Pancreas (tissue), 10 donors: ENCODE measurements at places on chromosomes 2 and 18. TPM values are rescaled to one million over a fixed set of nuclear protein-coding genes. Genes with fewer than 3 reads are reported as not detected.

GRCh38 chr18:74692367-74693013 is 94.8 kb downstream of the ZNF407 start:
- no peaks in the 10 kb centered on the region for H3K36me3 ChIP-seq
- no peaks in the 10 kb centered on the region for H3K27me3 ChIP-seq
- DNase-seq: no peak
- H3K4me3 ChIP-seq: no peak overlapping the region

DNA sequence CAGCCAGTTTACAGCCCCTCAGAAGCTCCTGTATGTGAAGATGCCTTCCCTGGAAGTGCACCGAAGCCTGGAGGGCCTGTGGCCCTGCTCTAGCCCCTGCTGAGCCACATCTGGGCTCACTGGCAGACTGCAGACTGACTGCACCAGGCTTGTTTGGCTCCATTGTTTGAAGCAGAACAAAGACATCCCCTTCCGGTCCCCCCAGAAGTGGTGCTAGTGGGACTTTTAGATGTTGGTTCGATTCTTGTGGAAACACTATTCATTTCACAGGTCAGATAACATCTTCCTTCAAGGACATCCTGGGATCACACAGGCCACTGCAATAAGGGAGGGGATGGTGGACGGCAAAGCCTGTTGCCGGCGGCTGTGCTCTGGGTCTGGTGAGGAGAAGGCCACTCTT is 57.8 kb upstream of the CBLN2 start:
- no peak overlapping the region for H3K27ac ChIP-seq
- no peak overlapping the region for H3K4me3 ChIP-seq
- no peaks in the 10 kb centered on the region for H3K27me3 ChIP-seq

DNA sequence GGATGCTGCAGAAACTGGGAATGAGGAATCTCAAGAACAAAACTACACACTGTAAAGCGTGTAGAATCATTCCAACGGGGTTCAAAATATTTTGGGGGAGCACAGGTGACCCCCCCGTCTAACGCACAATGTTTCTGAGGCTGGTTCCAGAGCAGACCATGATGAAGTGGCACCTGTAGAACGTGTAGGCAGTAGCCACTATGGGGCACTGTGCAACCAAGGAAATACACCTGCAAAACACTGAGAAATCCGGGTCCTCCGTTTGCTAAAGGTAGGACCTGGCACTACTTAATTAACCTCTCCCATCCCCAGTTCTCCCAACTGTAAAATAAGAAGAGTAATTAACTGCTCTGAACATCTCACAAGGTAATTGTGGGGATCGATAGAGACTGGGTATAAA is 22.6 kb downstream of the ST6GAL2 start:
- DNase-seq: no peak
- no peaks in the 10 kb centered on the region for H3K36me3 ChIP-seq
- no peak overlapping the region for H3K4me3 ChIP-seq
- H3K27ac ChIP-seq: no peak overlapping the region

DNA sequence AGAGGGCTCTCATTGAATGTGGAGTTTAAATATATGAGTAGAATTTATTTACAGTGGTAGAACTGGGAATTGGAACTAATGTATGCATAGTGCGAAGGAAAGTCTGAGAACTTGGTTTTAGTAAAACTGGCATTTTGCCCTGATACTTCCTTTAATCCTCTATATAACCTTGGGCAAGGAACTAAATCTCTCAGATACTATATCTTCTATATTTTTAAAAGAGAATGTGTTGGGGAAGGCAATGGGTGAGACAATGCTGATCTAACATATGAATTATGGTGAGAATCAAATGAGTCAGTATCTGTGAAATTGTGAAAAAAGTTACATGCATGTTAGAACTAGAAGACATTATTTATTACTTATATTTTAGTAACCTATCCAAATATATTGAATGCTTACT is 2109.4 kb upstream of the PIK3C3 start:
- no peaks in the 10 kb centered on the region for H3K4me1 ChIP-seq
- H3K27ac ChIP-seq: no peak overlapping the region
- H3K4me3 ChIP-seq: no peak overlapping the region
- no peaks in the 10 kb centered on the region for H3K27me3 ChIP-seq
- DNase-seq: no peak

DNA sequence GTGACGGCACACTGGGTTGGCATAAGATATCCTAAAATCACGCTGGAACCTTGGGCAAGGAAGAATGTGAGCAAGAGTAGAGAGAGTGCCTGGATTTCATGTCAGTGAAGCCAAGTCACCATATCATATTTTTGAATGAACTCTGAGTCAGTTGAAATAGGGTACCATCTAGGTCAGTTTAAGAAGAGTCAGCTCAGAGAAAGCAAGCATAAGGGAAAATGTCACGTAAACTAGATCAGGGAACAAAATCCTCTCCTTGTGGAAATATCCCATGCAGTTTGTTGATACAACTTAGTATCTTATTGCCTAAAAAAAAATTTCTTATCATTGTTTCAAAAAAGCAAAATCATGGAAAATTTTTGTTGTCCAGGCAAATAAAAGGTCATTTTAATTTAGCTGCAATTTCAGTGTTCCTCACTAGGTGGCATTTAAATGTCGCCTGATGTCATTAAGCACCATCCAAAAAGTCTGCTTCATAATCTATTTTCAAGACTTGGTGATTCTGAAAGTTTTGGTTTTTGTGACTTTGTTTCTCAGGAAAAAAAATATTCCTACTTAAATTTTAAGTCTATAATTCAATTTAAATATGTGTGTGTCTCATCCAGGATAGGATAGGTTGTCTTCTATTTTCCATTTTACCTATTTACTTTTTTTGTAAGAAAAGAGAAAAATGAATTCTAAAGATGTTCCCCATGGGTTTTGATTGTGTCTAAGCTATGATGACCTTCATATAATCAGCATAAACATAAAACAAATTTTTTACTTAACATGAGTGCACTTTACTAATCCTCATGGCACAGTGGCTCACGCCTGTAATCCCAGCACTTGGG is 19.6 kb downstream of the RSAD2 start:
- H3K4me3 ChIP-seq: no peak overlapping the region
- no peaks in the 10 kb centered on the region for H3K27me3 ChIP-seq
- H3K4me1 ChIP-seq: no peaks in the 10 kb centered on the region
- H3K27ac ChIP-seq: no peak overlapping the region
- DNase-seq: no peak
- no peaks in the 10 kb centered on the region for H3K36me3 ChIP-seq

DNA sequence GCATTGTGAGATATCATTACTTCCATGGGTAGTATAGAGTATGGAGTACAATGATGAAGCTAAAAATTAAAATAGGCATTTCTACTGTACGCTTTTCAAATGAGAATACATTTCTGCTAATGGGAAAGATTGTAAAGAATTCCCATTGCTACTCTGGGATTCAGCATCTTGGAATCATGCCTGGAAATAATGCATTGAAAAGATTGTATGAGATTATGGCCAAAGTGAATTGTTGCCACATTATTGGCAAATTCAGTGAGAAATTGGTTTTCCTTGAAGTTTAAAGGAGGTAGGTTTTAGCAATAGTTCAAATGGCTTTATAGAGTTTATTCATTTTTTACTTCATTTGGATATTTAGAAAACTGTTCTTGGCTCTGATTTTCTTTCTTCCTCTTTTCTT is 157.9 kb downstream of the GULP1 start:
- no peaks in the 10 kb centered on the region for H3K27me3 ChIP-seq
- no peak overlapping the region for H3K4me3 ChIP-seq
- no peak overlapping the region for H3K27ac ChIP-seq
- DNase-seq: no peak
- H3K36me3 ChIP-seq: no peaks in the 10 kb centered on the region
- H3K4me1 ChIP-seq: peaks cover 17% of the 10 kb centered on the region

GRCh38 chr18:57518533-57518932 is 68.0 kb downstream of the FECH start:
- H3K4me1 ChIP-seq: no peaks in the 10 kb centered on the region
- no peak for DNase-seq
- no peaks in the 10 kb centered on the region for H3K27me3 ChIP-seq
- H3K27ac ChIP-seq: no peak overlapping the region
- no peak overlapping the region for H3K4me3 ChIP-seq

DNA sequence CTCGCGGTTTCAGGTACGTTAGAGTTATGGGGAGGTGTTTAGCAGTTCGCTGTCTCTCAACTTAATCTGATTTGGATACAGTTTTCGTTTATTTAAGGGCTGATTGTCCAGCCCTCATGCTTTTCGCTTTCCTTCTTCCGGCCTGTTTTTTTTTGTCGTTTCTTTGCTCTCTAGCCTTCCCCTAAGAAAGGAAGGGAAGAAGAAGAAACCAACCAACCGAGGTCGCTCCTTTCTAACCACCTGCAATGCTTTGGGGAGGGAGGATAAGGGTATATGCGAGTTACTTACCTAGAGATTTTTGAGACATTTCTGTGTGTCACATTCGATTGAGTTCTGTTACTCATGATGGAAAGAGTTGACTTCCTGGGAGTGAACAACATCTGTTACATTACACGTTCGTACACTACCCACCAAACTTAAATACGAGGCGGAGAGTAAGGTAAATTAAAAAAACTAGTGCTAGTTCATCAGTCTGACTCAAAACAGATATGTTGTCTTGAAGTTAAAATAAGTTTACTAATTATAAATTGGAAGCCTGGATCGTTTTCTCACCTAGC is 918 bp downstream of the EIF5B start:
- no peak for DNase-seq
- H3K4me1 ChIP-seq: peaks cover 42% of the 10 kb centered on the region
- peak overlapping the region; percentile 85 for H3K27ac ChIP-seq
- H3K27me3 ChIP-seq: no peaks in the 10 kb centered on the region
- peak overlapping the region; percentile 99 for H3K4me3 ChIP-seq

DNA sequence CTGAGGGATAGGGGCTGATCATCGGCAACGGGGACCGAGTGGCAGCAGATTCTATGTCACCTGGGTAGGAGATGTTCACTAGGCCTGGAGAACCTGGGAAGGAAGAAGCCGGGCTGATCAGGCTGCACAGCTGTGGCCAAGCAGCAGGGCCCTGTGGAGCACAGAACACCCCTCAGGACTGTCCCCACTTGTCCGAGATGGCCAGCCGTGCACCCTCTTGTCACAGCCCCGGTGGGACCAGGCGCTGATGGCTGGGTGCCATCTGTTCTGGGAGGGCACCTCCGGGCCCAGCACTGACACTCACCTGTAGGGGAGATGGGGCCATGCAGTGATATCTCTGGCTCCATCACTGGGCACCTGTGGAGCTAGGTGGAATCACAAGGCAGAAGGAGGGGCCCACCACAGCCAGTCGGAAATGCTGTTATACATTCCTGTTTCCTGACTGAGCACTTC is 217.9 kb upstream of the RAB6C start:
- DNase-seq: no peak
- H3K27me3 ChIP-seq: no peaks in the 10 kb centered on the region
- H3K4me1 ChIP-seq: no peaks in the 10 kb centered on the region
- no peak overlapping the region for H3K27ac ChIP-seq
- no peaks in the 10 kb centered on the region for H3K36me3 ChIP-seq
- no peak overlapping the region for H3K4me3 ChIP-seq

DNA sequence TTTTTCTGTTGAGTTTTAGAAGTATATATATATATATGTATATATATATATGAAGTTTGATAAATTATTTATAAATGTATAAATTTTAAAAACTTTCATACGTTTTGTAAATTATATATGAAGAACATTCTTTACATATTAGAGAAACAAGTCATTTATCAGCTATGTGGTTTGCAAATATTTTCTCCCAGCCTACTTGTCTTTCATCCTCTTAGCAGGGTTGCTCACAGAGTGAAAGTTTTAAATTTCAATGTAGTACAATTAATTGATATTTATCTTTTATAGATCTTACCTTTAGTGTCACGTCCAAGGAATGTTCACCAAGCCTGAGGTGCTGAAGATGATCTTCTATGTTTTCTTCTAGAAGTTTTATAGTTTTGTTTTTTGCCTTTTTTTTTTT is 78.3 kb upstream of the HS6ST1 start:
- H3K27ac ChIP-seq: no peak overlapping the region
- H3K4me3 ChIP-seq: no peak overlapping the region
- peaks cover 3% of the 10 kb centered on the region for H3K4me1 ChIP-seq
- H3K36me3 ChIP-seq: no peaks in the 10 kb centered on the region
- no peaks in the 10 kb centered on the region for H3K27me3 ChIP-seq
- no peak for DNase-seq

DNA sequence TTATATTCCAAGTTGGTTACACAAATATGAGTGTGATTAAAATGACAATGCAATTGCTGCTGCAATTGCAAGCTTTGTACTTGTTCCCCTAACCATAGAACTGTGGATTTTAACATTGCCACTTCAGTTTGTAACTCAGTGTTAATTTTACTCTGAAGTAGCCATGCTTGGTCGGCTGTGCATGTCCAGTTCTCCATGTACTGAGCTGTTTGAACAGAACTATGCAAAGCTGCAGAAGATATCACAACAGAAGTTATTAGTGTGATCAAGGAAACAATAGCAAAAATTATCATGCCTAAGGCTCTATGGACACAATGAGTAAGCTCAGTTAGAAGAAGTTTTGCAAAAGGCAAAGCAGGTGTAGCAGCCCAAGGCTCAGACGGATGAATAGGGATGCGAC is 45.3 kb downstream of the CXCR4 start:
- no peaks in the 10 kb centered on the region for H3K36me3 ChIP-seq
- H3K4me1 ChIP-seq: no peaks in the 10 kb centered on the region
- no peak overlapping the region for H3K27ac ChIP-seq
- H3K27me3 ChIP-seq: no peaks in the 10 kb centered on the region
- H3K4me3 ChIP-seq: no peak overlapping the region

- H3K36me3 ChIP-seq: no peaks in the 10 kb centered on the region
- H3K27me3 ChIP-seq: no peaks in the 10 kb centered on the region
- no peaks in the 10 kb centered on the region for H3K4me1 ChIP-seq
- no peak for DNase-seq
These were observed 19.9 kb downstream of the KCTD18 start for GRCh38 chr2:200490001-200490400.

DNA sequence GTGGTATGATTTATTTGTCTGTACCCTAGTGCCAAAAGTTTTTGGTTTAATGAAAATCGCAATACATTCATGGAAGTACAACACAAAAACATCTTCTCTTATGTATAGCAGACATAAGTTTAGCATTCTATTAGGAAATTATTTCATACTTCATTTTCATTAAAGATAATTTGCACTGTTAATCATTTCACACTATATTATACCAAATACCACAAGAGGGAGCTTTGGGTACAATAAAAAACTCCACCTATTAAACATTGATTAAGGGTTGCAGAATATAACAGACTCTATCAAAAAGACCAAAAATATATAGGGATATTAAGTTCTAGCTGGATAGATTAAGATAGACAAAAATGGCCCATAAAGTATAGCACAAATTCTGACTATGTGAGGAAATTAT is 79.0 kb downstream of the SLC66A3 start:
- H3K27me3 ChIP-seq: no peaks in the 10 kb centered on the region
- no peak overlapping the region for H3K4me3 ChIP-seq
- no peaks in the 10 kb centered on the region for H3K4me1 ChIP-seq
- no peak for DNase-seq

PLCD4 gene
- 0.27 TPM for polyA plus RNA-seq

ST8SIA5 gene
- 1.1 TPM for polyA plus RNA-seq

PEX13 gene
- polyA plus RNA-seq: 4.3 TPM

SERPINB13 gene
- polyA plus RNA-seq: not detected

CREG2 gene
- not detected for polyA plus RNA-seq
